Stimulated activated CD8-positive, alpha-beta memory T cell treated with anti-CD3 and anti-CD28 coated beads, Interleukin-2, amount 100 ng/mL, for 1 hour (primary cell): ENCODE measurements at places on chromosomes 2 and 18.

- no peak for DNase-seq
Observed at GRCh38 chr2:127807678-127808353, 3.2 kb downstream of the WDR33 start.

GRCh38 chr2:168552450-168552856 lies 96.4 kb downstream of the CERS6 start:
- DNase-seq, result no peak

GRCh38 chr2:11788461-11789124 lies 42.2 kb downstream of the LPIN1 start:
- DNase-seq, result no peak

DNA sequence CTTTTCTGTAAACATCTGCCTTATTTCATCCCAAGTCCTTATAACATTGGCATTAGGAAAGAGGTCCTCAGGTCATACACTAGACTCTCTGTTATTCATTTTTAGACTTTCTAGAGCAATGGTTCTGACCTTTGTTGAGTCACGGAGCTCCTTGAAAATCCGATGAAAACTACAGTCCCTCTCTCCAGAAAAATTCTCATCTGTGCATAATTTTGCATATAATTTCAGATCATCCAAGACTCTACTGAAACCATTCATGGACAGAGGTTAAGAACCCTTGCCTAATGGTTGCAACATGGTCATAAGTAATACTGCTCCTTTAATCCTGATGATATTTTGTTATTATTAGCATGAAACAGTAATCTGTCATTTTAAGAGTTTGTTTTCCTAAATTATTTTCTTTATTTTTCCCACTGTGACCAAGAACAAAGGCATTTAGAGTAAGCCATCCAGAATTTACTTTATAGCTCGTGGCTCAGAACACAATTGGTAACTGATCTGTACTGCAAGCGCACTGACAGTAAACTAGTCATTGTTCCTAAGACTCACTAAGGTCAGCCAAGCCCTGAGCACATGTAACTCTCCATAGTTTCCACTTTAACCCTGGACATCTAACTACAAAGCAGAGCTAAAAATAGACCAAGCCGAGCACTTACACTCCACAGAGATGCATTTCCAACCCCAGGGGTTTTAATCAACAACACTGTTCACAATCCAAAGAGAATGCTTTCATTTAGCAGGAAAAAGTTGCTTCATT lies 8.4 kb downstream of the MYOM1 start:
- DNase-seq, result no peak

- DNase-seq, result no peak
Observed at GRCh38 chr2:205903549-205904129, 182.3 kb downstream of the INO80D start.

- no peak for DNase-seq
Observed at GRCh38 chr18:68121826-68122225, 593.1 kb downstream of the TMX3 start.

- no peak for DNase-seq
Observed at GRCh38 chr2:16258350-16258749, 318.0 kb downstream of the MYCN start.

GRCh38 chr2:199457147-199458008 lies at the start of gene SATB2:
Gene SATB2 (minus strand): TSS chr2:199457939. CDS start chr2:199456037, 1,902 bp downstream.
- no peak for DNase-seq

- no peak for DNase-seq
Observed at GRCh38 chr2:241509155-241509784, 886 bp upstream of the STK25 start.

DNA sequence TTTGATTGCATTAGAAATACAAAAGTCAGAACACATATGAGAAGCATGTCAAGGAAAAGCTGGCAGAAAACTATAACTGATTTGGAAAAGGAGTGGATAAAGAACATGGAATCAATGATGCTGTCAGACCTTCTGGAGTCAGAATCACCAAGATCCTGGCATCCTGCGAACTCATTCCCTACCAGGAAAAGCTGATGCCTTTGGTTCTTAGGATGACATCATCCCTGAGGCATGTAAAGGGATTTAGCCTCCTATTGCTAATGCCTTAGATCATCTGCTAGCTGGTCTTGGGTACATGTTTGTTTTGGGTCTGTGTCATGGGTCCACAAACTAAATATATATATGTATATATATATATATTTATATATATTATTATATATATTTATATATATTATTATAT lies 680.7 kb downstream of the EPHA4 start:
- DNase-seq, result no peak

DNA sequence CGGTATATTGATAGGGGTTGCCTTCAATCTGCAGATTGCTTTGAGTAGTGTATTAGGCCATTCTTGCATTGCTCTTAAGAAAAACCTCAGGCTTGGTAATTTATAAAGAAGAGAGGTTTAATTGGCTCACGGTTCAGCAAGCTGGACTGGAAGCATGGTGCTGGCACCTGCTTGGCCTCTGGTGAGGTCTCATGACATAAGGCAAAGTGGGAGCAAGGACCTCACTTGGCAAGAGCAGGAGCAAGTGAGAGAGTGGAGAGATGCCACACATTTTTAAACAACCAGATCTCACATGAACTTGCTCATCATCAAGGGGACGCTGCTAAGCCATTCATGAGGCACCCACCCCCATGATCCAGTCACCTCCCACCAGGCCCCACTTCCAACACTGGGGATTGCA lies 4.9 kb downstream of the MAP3K2 start:
- no peak for DNase-seq

DNA sequence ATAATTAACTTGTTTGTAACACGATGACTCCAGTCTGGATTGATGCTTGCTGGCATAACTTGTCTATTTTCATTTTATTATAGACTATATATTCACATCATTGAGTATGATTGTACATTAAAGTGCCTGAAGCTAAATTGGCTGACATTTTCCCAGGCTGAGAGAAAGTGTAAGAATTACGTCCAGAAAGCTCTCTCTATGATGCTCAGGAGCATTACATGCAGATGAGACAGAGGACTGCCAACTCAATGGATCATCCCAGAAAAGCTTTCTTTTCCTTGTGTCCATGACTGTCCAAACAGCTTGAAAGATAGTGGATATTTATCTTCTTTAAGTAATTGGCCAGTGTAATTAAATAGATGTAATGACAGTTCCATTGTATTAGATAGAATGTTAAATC lies 1372.2 kb upstream of the TMEFF2 start:
- DNase-seq, result no peak

- no peak for DNase-seq
Observed at GRCh38 chr18:70503060-70503459, 214.2 kb downstream of the SOCS6 start.

DNA sequence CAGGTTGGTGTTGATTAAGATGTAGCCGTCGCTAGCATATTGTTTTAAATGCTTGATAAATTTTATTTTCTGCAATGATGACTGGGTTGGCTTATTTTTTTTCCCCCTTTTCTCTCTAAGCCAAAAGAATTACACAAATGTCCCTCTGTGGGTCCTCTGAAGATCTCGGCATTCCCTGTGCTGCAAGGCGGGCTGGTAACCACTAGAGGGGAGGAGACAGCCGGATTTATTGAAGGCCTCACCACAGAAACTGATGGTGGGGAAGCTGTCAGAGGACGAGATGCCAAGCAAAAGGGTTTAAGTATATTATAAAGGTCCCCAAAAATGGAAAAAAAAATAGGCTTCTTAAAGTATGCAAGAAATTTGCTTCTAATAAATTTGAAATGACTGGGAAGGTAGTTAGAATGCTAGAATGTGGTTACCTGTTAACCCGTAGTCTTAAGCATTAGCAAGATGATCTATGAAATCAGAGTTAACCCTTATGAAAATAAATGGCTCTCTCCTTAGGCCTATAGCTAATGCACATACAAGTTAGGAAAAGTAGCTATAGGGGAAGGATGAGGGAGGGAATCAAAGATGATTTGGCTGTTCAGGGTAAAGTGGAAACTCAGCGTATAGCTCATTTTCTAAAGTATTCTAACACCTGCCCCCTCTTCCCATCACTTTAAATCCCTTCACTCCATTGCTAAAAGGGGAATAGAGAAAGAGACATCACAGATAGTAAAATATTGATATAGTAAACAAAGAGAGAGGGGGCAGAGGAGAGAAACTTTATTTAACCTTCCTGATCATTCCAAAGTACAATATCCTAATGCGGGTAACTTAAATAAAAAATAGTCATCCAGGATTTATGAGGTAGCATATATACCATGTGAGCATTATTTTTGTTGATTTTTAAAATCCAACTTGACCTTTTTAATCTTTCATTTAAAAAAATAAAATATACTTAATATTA lies 894.5 kb upstream of the POU3F3 start:
- DNase-seq, result no peak

- no peak for DNase-seq
Observed at GRCh38 chr2:1849450-1849849, 105.1 kb upstream of the PXDN start.
